Ureter (tissue), 1 donor: ENCODE measurements at places on chromosomes 2 and 18. TPM values are rescaled to one million over a fixed set of nuclear protein-coding genes. Genes with fewer than 3 reads are reported as not detected.

GRCh38 chr18:75317703-75318102 is 107.1 kb downstream of the TSHZ1 start:
- no peak for DNase-seq

DNA sequence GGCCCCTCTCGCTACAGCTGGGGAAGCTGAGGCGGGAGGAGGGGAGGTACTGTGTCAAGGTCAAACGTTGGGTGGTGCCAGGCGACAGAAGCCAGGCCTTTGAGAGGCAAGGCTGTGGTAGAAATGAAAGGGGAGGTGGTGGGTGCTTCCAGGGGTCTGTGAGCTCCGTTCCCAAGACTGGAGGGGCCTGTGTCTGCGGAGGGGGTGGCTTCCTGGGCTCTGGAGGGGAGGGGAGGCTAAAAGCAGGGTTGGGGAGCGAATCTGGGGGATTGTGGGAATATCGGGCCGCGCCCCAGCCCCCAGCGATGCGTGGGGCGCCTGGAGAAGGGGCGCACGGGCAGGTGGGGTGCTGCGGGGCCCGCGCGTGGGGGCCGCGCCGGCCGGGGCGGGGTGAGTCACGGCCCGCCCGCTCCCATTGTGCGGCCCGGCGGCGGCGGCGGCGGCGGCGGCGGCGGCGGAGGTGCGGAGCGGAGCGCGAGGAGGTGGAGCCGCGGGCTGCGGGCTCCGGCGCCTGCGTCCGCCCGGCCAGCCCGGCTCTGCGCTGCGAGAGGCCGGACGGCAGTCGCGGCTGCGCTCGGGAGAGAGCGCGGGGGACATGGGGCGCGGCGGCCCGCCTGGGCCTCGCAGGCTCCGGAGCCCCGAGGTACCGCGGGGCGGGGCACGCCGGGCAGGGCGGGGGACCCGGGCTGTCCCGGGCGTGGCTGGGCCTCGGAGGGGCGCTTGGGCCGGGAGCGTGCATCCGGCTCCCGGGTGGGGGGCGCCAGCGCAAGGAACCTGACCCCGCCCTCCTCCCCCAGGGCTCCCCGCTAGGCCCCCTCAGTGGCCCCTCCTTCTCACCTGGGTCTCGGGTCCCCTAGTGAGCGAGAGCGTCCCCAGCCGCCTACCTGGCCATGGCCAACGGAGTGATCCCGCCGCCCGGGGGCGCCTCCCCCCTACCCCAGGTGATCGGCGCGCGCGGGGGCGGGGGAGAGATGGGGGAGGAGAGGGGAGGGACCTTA is at the start of gene SLC4A3:
Gene SLC4A3 (plus strand): TSS at position 528 of the 998 bp plus-strand sequence. CDS start 363 bp downstream, at position 891.
- DNase-seq: peak; percentile 44

The SERPINB10 gene
- total RNA-seq: not detected

DNA sequence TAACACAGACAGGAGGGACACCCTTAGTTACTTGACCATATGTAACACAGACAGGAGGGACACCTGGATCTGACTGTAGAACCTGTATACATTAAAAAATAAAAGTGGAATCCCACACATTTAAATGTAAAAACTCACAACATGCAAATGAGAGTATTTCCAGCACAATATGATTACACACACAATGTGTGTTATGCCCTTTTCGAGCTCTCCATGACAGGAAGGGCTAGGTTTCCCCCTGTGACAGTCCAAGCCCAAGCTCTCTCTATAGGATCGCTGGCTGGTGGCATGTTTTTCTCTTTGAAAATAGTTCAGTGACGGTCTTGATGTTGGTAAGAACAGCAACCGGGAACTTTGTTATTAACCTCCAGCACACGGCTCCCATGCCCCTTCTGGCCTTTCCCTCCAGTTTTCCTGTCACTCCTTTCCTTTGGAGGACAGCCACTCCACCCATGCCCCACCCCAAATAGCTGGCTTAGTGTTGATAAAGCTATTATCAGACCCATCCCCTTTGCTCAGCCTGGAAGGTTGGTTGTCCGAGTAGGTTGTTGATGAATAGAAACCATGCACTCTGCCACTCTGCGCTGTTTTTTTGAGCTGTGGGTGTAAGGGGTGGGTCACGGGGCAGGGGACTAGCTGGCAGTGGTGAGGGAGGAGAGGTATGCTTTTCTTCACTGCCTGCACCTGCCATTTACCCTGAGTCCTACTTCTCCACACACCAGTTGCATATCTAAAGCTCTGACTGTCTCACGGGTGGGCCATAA is 2.7 kb downstream of the RASGRP3 start:
- no peak for DNase-seq

GRCh38 chr2:97751752-97752151 is 38.4 kb downstream of the ZAP70 start:
- no peak for DNase-seq

DNA sequence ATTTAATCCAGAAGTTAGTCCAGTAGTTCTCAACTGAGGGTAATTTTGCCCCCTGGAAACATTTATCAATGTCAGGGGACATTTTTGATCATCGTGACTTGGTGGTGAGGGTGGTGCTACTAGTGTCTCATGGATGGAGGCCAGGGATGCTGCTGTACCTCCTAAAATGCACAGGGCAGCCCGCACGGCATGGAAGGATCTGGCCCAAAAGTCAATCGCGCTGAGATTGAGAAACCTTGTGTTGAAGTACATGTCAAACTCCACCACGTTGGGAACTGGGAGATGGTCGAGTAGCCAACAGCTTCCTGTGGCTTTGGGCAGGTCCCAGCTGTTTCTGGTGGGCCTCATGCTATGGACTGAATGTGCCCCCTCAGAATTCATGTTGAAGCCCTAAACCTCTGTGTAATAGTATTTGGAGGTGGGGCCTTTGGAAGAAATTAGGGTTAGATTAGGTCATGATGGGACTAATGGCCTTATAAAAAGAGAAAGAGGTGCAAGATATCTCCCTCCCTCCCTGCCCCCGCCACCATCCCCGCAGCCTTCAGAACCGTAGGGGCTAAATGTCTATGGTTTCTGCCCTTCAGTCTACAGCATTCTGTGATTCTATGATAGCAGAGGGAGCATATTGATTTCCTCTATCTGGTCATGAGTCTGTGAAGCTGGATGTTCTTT is 259.7 kb downstream of the MYCN start:
- no peak for DNase-seq

GRCh38 chr2:209162129-209162528 is 261.7 kb upstream of the MAP2 start:
- DNase-seq: no peak

GRCh38 chr2:80291656-80292055 is 12.9 kb downstream of the LRRTM1 start:
- no peak for DNase-seq

DNA sequence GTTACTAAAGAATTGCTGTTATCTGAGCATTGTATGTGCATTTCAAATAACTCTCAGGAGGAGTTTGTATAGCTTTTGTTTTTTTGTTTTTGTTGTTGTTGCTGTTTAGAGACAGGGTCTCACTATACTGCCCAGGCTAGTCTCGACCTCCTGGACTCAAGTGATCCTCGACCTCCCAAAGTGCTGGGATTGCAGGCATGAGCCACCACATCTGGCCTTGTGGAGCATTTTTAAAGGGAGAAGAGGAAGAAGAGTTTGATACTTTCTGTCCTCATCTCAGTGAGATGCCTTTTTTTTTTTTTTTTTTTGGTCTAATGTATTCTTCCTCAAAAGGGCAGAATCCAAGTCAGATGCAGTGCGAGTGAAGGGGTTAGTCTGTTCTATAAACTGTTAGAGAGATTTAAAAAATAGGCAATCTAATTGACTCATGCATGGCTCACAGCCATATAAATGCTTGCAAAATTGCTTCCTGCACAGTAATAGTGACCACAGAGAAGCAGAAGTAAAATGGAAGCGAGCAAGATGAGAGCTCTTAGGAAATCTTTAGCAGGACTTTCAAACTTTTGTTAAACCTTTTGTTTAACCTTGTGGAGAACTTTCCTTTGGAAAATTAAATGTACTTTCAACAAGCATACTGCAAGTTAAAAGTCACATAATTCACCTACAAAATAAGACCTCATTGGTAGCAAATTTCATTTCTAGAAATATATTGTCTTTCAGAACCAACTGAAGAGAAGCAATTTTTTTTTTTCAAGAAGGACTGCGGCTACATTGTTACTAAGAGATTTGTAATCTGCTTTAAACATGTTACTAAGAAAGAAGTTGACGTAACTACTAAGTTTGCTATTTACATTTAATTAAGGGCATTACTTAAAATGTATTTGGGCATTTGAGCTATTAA is 52.3 kb upstream of the ROCK1 start:
- DNase-seq: no peak

- DNase-seq: no peak
These were observed 318.5 kb upstream of the CWC22 start for GRCh38 chr2:180325416-180326120.
